ENCODE measurements at places on chromosomes 12 and 14.

DNA sequence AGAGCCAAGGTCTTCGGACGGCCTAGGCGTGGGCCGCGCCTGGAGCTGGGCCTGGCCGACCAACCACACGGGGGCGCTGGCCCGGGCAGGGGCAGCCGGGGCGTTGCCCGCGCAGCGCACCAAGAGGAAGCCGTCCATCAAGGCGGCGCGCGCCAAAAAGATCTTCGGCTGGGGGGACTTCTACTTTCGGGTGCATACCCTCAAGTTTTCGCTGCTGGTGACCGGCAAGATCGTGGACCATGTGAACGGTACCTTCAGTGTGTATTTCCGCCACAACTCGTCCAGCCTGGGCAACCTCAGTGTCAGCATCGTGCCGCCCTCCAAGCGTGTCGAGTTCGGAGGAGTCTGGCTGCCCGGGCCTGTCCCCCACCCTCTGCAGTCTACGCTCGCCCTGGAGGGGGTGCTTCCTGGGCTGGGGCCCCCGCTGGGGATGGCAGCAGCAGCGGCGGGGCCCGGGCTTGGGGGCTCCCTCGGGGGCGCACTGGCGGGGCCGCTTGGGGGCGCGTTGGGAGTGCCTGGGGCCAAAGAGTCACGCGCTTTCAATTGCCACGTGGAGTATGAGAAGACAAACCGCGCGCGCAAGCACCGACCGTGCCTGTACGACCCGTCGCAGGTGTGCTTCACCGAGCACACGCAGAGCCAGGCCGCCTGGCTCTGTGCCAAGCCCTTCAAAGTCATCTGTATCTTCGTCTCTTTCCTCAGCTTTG is 4.4 kb upstream of the SHMT2 start:
- no peak for DNase-seq

DNA sequence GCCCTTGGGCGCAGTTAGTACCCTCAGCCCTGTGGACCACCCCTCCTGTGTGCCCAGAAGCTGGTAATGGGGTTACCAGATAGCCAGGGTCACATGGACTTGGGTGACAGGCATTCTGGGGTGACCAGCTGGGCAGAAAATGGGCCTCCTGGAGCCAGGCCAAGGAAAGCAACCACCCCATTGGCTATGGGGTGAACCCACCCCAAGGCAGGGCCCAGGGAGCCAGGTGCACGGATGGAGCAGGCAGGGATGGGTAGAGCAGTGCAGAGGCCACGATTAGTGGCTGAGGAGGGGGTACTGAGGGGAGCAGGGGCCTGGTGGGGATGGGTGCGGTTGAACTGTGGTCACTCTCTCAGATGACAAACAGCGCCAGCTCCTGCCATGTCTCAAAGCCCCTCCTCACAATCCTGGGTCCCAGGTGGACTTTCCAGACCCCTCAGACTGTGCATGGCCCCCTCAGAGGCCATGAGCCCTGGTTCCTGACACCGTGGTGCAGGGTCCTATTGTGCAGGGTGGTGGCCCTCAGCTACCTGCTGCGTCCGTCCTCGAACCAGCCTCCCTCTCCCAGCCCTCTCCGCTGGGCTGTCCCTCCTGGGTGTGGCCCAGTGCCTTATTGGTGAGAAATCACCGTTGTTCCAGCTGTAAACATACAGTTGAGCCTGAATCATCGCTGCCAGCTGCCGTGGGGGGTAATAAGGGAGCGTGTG is 23.4 kb upstream of the BEGAIN start:
- no peak for DNase-seq

GRCh38 chr12:116078396-116078795 is 199.1 kb downstream of the MED13L start:
- DNase-seq: no peak

DNA sequence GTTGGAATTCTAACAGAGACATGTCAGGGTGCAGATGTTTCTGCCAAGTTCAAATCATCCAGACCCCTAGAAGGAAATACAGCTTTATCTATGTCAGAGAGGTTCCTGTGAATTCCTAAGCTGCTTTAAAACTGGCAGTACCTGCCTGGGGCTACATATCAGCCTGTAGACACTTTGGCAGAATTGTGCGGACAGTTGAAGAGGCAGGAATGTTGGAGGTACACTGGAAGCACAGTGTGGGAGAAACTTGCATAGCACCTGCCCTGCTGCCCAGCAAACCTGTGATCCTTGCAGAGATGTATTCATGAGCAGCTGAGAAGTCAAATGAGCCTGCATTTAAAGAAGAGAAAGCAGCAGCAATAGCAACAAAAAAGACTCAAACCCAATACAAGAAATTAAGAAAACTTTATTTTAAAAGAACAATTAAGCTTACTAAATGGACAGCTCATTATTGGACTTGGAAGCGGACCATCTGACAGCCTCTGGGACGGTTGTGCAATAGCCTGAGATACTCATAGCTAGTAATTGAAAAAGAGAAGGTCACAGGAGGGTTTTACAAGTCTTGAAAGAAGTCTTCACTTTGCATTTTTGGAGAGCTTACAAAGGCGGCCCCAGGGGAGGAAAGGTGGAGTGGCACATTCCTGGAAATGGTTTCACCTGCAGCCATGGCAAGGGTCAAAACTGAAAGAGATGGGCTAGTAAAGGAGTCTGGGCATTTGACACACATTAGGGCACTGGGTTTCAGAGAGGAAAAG is 280.9 kb upstream of the FLRT2 start:
- DNase-seq: no peak

GRCh38 chr12:101327546-101327945 is 47.6 kb downstream of the UTP20 start:
- DNase-seq: no peak

GRCh38 chr12:19904819-19905218 is 463.5 kb upstream of the PDE3A start:
- no peak for DNase-seq

DNA sequence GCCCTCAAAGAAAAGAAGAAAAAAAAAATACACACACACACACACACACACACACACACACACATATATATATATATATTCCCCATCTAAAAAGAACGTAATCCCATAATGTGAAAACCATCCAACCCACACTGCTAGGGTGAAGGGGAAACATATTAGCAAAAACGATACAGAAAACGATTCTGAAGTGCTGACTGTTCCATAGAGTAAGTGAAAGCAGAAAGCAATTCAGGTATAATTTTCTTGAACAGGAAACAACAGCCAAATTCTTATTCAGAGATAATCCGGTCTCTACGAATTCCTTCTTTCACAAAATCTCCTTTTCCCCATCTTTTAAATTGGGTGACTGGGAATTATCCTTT is 393.5 kb downstream of the NOVA1 start:
- DNase-seq: no peak

DNA sequence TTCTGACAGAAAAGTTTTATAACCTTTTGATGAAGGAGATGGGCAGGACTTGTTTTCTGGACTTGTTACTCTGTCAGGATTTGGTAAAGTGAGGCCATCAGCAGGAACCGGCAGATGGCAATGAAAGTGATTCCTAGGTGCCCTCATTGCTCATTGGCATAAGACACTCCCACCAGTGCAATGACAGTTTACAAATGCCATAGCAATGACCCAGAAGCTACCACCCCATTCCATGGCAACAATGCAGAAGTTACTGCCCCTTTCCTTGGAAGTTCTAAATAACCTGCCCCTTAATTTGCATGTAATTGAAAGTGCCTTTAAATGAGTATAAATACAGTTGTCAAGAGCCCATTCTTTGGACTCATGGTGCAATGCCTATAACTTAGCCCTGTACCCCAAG is 222.6 kb downstream of the CEP128 start:
- DNase-seq: no peak

GRCh38 chr12:121530600-121531355 is 50.0 kb downstream of the KDM2B start:
- DNase-seq: peak; percentile 44

DNA sequence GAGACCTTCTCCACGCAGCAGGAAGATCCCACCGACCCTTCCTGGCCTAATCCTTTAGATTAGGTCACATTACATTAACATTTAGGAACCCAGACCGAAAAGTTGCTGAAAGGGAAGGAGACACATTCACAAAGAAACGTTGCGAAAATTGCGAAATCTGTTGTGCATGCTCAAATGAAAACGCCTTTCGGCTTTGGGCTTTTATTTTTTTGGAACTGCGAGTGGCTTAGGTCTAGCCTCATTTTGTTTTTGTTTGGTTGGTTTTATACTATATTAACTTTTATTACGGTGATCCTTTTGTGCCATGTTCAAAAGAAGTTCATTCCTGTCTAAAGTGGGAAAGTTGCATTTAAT is 1.5 kb downstream of the MYF6 start:
- DNase-seq: no peak

GRCh38 chr14:106877517-106877916 is 1351.1 kb downstream of the TMEM121 start:
- DNase-seq: no peak

DNA sequence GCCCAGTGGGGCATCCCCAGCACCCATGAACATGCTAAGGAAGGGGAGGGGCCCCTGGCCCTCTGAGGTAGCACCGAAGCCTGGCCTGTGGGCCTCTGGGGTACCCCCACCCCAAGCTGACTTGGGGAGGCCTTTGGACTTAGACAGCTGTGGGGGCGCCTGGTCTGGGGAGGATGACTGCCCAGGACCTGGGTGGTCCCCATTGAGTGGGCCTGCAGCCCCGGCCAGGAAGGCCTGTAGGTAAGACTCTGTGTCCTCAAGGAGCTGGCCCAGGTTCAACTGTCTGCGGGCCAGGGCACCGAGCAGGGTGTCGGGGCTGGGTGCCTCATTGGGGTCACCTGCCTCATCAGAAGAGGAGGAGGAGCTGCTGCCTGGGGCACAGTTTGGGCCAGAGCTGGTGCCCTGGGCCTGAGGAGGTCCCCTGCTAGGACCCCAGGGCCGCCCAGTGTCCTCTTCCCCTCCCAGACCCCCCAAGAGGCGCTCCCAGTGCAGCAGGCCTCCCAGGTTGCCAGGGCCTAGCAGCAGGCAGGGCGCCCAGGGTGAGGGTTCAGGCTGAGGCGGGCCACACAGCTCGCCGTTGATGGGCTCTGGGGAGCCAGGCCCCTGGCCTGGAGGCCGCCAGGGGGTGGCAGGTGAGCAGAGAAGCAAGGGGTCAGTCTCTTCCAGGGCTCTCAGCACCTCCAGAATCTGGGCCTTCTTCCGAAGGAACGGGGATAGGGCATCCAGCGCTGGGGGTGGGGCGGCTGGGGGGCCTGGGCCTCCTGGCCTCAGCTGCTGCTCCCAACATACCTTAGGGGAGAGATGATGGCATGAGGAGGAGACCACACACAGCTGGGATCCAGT is 31.4 kb downstream of the NCKAP5L start:
- DNase-seq: no peak

DNA sequence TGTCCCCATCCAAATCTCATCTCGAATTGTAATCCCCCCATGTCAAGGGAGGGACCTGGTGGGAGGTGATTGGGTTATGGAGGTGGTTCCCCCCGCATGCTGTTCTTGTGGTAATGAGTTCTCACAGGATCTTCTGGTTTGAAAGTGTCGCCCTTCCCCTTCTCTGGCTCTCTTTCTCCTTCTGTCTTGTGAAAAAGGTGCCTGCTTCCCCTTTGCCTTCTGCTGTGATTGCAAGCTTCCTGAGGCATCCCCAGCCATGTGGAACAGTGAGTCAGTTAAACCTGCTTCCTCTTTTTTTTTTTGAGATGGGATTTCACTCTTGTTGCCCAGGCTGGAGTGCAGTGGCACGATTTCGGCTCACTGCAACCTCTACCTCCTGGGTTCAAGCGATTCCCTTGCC is 104.0 kb downstream of the CCDC91 start:
- no peak for DNase-seq

GRCh38 chr14:38210587-38211216 is 3.0 kb downstream of the SSTR1 start:
- no peak for DNase-seq

DNA sequence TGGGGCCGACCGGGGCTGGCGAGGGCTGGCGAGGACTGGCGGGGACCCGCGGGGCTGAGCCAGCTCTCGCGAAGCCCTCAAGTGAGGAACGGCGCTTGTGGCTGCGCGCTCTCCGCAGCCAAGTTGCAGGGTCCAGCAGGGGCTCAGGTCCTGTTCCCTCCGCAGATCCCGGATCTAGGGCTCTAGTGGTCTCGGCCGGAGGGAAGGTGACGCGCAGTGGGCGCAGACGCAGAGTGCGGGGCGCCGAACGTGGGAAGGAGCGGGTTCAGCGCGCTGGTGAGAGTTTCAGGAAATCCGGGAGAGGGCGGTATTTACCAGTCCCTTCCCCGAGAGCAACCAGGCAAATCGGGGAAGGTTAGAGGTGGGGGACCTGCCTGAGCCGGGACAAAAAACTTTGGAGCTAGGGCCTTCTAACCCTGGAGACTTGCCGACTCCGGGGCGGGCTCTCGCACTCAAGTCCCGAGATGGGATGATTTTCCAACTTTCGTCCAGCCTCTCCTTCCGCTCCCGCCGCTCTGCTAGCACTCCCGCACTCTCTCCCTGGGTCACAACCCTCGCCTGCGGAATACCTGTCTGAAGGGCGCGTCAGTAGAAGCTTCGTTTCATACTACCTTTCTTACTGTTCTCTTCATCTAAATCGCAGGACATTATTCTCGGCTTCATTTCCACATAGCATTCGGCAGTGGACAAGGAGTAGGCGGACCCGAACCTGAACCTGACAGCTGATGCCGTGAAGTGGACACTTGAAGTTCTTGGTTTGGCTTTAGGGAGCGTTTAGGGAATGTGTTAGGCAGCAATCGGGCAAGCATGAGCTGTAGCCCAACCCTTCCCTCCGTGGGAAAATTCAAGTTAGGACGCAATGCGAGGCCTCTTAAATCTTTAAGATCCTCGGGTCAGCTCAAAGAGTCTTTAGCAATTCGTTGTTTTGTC is 13.6 kb upstream of the PAX9 start:
- DNase-seq: no peak

DNA sequence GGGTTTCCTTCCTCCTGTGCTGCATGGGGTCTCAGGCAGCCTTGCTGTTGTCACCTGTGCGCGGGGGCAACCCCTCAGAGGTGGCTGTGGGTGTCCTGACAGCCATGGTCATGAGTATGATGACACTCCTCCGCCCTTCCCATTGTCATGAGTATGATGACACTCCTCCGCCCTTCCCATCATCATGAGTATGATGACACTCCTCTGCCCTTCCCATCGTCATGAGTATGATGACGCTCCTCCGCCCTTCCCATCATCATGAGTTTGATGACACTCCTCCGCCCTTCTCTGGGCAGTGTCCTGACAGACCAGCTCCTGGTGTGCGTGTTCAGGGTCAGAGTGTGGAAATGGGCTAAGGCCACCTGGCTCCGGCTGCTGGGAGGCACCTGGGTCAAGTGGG is 40.0 kb downstream of the FBRSL1 start:
- no peak for DNase-seq

DNA sequence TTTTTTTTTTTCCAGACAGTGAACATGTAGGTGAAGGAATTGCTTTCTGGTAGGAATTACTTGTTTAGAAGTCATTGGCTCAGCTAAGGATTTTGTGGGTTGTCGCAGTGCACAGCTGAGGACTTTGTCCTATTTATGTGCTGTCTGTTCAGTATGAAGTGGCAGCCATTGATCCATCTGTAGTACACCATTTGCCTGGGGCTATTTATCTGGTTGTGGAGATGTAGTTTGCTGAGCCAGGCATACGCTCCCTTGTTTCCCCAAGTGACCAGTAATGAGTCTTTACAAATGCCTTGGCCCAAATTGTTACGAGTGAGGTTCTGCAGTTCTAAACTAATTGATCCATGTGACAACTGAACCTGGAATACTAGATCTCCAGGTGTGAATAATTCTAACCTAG is 140.1 kb downstream of the NRXN3 start:
- DNase-seq: no peak
